Left renal cortex interstitium (tissue), 4 donors: ENCODE measurements at places on chromosomes 13 and 19. TPM values are rescaled to one million over a fixed set of nuclear protein-coding genes. Genes with fewer than 3 reads are reported as not detected.

DNA sequence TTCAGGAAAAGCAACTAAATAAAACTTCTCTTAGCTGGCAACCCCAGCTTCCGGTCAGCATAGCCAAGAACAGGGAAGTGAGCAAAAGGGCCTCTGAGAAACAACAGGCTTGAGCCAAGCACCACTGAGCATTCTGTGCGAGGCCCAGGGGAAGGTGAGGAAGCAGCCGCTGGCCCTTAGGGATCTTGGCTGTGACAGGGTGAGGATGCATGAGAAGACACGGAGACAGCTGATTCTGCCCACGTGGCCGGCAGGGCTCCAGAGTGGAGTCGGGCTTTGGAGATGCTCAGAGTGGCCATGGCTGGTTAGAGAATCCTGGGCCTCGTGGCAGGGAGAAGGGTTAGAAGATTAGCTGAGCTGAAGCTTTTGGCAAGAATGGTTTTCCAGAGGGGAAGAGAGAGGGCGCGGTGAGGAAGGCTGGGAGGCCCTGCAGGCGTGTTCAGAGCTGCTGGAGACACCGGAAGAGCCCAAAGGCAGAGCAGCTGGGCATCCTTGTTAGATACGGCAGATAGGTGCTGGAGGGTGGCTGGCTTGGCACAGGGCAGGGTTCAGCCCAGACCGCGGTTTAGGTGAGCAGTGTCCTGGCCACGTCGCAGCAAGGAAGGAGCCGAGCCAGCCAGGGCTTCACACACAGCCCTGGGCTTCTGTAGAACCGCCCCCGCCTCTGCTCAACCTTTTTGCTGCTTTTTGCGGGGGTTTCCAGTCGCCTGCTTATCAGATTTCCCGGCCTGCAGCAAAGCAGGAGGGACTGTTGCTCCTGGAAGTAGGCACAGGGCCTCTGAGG, 17.3 kb downstream of the UPF1 start:
- no peak for DNase-seq

DNA sequence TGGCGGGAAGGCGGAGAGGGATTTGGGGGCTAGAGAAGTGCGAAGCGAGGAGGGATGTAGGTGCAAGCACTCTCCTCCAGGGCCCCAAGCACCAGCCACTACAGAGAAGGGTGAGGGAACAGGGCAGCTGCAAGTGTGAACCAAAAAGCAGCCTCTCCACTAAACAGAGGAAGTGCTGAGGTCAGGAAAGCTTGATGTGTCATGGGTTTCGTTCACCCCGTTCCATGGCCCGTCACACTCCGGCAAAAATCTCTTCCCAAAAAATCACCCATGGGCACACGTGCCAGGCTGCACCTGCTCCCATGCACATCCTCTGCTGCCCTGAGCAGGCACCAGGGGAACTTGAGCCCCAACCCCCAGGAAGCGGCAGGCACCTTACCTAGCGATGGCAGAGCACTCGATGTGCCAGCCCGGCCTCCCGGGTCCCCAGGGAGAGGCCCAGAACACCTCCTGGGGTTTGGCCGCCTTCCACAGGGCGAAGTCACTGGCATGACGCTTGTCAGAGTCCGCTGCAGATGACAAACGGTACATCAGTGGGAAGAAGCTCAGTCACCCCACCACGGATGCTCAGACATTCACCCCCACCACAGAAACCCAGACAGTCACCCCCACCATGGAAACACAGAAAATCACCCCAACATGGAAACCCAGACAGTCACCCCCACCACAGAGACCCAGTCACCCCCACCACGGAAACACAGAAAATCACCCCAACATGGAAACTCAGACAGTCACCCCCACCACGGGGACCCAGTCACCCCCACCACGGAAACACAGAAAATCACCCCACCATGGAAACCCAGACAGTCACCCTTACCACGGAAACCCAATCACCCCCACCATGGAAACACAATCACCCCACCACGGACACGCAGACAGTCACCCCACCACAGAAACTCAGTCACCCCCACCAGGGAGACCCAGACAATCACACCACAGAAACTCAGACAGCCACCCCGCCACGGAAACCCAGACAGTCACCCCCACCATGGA, 29.0 kb downstream of the CARS2 start:
- no peak for DNase-seq

DNA sequence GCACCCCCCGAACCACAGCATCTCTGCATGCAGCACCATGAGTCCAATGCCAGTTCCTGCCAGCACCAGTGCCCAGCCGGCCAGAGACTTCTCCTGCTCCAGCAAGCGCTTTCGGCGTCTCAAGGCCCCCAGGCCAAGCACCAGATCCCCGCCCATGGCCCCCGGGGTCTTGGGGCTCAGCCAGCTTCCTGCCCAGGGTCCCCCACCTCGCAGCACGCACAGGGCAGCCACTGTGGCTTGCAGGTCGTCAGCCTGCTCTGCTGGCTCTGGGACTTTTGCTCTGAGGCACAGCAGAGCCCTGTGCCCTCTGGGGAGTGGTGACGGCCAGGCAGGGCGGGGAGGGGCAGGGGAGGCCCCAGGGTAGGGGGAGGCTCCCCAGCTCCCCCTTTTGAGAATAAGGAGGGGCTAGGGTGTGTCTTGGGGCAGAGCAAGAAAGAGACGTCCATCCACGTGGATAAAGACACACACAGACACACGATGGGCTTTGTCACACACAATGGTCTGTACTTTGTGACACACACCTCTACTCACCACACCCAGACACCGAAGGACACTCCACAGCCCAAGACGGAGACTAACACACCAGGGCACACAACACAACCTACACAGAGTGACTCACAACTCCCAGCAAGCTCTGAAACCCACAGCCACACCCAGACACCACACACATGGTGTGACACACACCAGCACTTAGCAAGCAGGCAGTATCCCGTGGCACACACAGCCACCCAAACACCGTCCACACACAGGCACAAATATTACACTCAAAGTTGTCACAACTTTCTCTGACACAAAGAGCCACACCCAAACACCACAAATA, at the start of gene KCNN4:
Gene KCNN4, minus strand, starts transcription at position 268 of the 820 bp plus-strand sequence. Its CDS starts 112 bp downstream, at position 156.
- DNase-seq = no peak

GRCh38 chr19:6654347-6655310, 15.3 kb downstream of the TNFSF14 start:
- DNase-seq = no peak

- no peak for DNase-seq
Measured at GRCh38 chr19:6963937-6964336, 57.3 kb downstream of the MBD3L2B start.

LRCH1 gene
- 30.6 TPM for polyA plus RNA-seq

ZNF383 gene
- 14.0 TPM for polyA plus RNA-seq

CRLF1 gene
- 3.3 TPM for polyA plus RNA-seq

ZNF728 gene
- 0.19 TPM for polyA plus RNA-seq

IRGC gene
- not detected for polyA plus RNA-seq
